ENCODE measurements at places on chromosomes 6 and 20.

- DNase-seq = no peak
These were observed 5.0 kb upstream of the INSM1 start for GRCh38 chr20:20362774-20363433.

DNA sequence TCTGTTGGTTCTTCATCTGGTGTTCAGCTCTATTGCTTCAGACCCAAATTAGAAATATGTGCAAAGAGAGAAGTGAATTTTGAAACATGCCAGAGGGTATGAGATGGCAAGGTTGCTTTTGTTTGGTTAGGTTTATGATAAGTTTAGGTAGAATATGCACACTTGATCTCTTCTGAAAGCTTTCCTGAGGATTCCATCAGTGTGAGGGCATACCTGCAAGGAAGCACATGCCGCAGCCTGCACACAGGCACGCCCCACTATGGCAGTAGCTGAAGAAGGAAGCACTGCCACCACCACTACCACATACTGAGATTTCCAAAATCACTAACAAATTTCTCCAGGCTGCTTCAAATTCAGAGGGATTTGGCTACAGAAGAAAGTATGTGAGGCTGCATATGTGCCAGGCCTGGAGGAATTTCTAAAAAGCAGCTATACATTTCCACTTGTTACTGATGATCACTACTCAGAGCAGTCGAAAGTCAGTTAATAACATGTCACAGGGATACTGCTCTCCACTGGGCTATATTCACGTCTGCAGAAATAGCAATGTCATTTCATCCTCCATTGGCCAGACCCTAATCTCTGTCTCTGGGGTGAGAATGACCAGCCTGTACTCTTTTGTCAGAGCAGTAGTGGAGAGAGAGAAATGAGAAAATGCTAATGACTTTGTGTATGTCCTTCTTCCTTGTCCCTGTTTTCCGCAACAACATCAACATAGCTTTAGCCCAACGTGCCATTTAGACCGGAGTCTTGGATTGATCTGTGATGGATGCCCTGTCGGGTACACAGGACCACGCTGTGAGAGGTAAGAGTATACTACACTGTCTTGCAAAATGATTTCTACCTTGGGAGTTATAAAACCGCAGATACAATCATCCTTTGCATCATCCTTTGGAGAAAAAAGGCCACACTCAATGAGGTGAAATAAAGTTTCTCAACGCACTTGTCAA is 396.7 kb downstream of the LAMA2 start:
- no peak for DNase-seq

DNA sequence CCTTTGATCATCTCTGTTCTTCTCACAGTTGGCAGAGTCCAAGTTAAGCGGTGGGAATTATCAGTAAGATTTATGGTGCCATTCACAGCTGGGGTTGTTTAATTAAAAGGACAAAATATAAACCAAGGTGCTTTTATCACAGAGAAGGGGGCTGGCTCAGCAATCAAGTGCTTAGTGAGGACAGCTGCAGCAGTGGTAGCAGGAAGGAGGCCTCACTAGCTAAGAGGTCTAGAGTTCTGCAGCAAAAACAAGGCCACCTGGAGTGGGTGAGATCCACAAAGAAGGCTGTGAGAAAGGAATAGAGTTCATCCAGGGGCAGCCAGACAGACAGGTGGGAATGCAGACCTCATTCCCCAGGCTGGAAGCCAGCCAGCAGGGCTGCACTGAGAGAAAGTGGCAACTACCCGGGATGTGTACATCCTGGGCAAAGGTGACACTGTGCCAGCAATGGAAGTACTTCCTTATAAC is 37.1 kb downstream of the PIGU start:
- no peak for DNase-seq

- DNase-seq = no peak
These were observed 182.5 kb downstream of the EDN1 start for GRCh38 chr6:12472601-12473038.

- no peak for DNase-seq
These were observed 60.5 kb downstream of the CD164 start for GRCh38 chr6:109321752-109322151.
